ENCODE measurements at places on chromosomes 2 and 18.

- no peak for DNase-seq
Measured at GRCh38 chr2:199956062-199956380, 639 bp downstream of the MAIP1 start.

- no peak for DNase-seq
Measured at GRCh38 chr18:29234751-29235150, 1057.8 kb upstream of the CDH2 start.

- DNase-seq: no peak
Measured at GRCh38 chr2:38462121-38462661, 85.1 kb upstream of the ATL2 start.

- no peak for DNase-seq
Measured at GRCh38 chr2:207796585-207797350, 27.1 kb upstream of the FZD5 start.

- DNase-seq: no peak
Measured at GRCh38 chr2:119520696-119521432, 3.4 kb downstream of the SCTR start.

DNA sequence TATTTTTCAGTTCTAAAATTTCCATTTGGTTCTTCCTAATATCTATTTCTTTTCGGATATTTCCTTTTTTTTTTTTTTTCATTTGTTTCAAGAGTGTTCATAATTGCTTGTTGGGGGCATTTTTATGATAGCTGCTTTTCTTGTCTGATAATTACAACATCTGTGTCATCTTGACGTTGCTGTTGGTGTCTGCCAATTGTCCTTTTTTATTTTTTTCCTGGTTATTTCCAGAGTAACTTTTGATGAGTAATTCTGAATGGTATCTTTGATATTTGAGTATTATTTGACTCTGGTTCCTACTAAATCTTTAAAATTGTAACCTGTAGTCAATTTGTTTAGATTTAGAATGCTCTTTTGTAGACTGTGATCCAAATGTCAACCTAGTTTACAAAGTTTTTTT is 51.3 kb upstream of the CHRNA1 start:
- no peak for DNase-seq

- DNase-seq: no peak
Measured at GRCh38 chr2:170972296-170973224, 43.5 kb downstream of the GORASP2 start.

- no peak for DNase-seq
Measured at GRCh38 chr18:14189858-14190257, 57.6 kb upstream of the ZNF519 start.

GRCh38 chr2:45964223-45964841 is 312.9 kb downstream of the PRKCE start:
- no peak for DNase-seq

GRCh38 chr18:44579745-44580144 is 100.9 kb upstream of the SETBP1 start:
- DNase-seq: no peak

GRCh38 chr2:101623031-101623521 is 74.4 kb upstream of the MAP4K4 start:
- DNase-seq: no peak

Measured in activated B cell treated with CpG ODN at 0.5 μM for 24 hours (primary cell).